ENCODE measurements at places on chromosomes 13 and 19.

DNA sequence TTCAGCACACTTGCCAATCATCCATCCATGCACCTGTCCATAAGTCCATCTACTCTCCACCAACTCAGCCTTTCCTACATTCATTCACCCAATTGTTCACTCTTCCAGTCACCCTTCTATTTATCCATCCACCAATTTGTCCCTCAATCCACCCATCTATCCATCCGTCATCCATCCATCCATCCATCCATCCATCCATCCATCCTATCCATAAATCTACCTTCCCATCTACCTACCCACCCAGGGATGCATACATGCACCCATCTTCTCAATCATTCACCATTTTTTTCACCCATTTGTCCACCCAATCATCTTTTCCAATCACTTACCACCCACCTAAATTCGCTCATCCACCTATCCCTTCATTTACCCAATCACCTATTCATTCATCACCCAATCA, 14.6 kb upstream of the CEACAM20 start:
- DNase-seq = no peak

GRCh38 chr19:38290631-38291147, 13.4 kb upstream of the C19orf33 start:
- no peak for DNase-seq

DNA sequence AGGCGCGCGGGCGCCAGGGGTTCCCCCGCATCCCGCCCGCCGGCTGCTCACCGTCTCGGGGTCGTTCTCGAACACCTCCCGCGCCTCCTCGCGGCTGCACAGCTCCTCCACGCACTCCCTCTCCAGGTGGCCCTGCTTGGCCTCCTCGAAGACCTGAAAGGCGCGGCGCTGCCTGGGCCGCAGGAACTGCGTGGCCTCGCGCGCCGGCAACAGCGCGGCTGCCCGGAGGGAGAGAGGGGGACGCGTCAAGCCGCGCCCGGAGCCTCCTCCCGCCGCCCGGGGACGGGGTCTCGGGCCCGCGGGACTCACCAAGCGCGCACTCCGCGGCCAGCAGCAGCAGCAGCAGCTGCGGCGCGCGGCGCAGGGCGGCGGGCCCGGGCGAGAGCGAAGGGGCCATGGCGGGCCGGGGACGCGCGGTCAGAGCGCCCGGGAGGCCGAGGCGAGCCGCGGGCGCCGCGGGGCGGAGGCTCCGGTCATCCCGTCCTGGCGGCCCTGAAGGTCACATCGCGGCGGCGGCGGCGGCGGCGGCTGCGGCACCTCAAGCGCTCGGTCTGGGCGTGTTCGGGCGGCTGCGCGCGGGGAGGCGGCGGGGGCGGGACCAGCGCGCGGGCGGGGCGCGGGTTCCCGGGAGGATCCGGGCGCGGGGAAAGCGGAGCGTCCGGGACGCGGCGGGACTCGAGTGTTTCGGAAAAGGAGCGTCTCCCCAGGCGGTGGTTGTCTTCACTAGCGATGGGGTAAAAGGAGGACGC, at the start of gene GAS6:
Gene GAS6, minus strand, starts transcription at position 553 of the 749 bp plus-strand sequence. Its CDS starts 156 bp downstream, at position 397.
- DNase-seq = peak; percentile 60

DNA sequence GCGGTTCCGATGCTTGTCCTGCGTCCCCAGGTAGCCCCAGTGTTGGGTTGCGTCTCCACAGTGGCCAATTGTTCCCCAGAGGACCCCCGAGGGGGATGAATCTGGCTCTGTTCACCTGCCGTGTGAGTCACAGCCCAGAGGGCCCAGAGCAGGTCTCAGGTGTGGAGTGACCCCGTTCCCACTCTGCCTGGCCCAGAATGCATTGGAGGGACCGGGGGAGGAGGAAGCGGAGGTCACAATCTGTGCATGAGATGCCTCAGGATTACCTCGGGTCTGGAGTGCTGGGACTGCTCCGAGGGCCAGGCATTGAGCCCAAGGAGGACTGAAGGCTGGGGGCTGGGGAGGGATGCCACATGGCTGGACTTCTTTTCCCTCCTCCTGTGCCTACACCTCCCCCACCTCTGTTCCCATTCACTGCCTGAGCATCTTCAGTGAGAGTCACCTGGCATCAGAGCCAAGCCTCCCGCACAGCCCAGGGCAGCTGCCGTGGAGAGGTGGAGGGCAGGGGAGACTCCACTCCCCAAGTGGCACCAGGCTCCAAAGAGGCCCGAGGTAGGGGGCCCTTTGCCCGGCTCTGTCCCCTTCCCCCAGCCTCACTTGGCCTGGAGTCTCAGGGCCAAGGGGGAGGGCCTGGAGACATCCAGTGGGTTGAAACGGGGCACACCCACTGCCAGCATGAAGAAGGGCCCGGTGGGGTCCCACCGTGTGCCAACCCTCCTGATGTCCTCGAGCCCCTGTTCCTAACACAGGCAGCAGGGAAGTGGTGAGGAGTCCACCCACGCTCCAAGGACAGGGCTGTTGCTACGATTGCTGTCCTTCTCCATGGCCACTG, 81.1 kb downstream of the CHST8 start:
- no peak for DNase-seq

DNA sequence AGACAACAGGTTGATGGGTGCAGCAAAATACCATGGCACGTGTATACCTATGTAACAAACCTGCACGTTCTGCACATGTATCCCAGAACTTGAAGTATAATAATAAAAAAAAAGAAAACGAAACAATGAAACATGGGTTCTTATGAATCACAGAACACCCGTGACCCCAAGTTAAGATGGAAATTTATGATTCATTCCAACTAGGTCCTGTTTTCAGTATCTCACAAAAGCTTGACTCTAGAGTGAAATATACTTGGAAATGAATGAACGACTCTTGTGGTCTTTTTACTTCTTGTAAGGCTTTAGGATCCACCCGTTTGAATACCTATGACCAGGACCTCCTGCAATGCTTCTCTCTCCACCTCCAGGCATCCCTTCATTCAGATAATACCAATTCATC, 3.5 kb upstream of the LILRB4 start:
- DNase-seq = no peak

- DNase-seq = no peak
Observed at GRCh38 chr13:100396776-100397175, 191.8 kb downstream of the GGACT start.

GRCh38 chr13:39967199-39967959, 311.9 kb downstream of the COG6 start:
- no peak for DNase-seq

GRCh38 chr13:112931028-112931934, 37.7 kb upstream of the MCF2L start:
- peak; percentile 93 for DNase-seq

- DNase-seq = no peak
Observed at GRCh38 chr13:79525064-79525857, 44.3 kb downstream of the NDFIP2 start.

GRCh38 chr19:17105556-17105955, 30.0 kb downstream of the MYO9B start:
- DNase-seq = no peak

GRCh38 chr19:50465000-50465399, 11.3 kb upstream of the EMC10 start:
- no peak for DNase-seq

Data from NCI-H146 (cell line).